ENCODE measurements at places on chromosomes 13 and 19. TPM values are rescaled to one million over a fixed set of nuclear protein-coding genes. Genes with fewer than 3 reads are reported as not detected.

Gene ZNF569
- total RNA-seq: 7.8 TPM

Gene FBXO17
- 3.8 TPM for total RNA-seq

Gene IGFL3
- not detected for total RNA-seq

Gene LGI4
- 0.52 TPM for total RNA-seq

Gene BEST2
- not detected for total RNA-seq

Gene C5AR2
- 0.52 TPM for total RNA-seq

Gene ZNF610
- total RNA-seq: 3.4 TPM

Gene NLRP5
- total RNA-seq: not detected

Gene LILRB3
- 1.1 TPM for total RNA-seq

Gene ZNF844
- total RNA-seq: 4.6 TPM

Gene NTN5
- total RNA-seq: 0.09 TPM

Gene KLF2
- 5.1 TPM for total RNA-seq

Gene TEX26
- not detected for total RNA-seq

Gene CEACAM7
- total RNA-seq: 0.19 TPM

Gene APOC4
- not detected for total RNA-seq

Gene DIRAS1
- 0.05 TPM for total RNA-seq

Gene ANGPTL8
- not detected for total RNA-seq

Gene ERICH4
- total RNA-seq: not detected

Gene ZNF154
- 10.5 TPM for total RNA-seq

Gene CGB3
- total RNA-seq: 0.14 TPM

Gene VN1R4
- total RNA-seq: not detected

Gene CPT1C
- 0.61 TPM for total RNA-seq

Gene FFAR3
- total RNA-seq: 0.33 TPM

Gene TMEM59L
- not detected for total RNA-seq

Gene RUBCNL
- total RNA-seq: 17.1 TPM

All from thymus (tissue), 14 donors.